ENCODE measurements at places on chromosomes 6 and 20. TPM values are rescaled to one million over a fixed set of nuclear protein-coding genes. Genes with fewer than 3 reads are reported as not detected.
A peak's percentile ranks its signal among the peaks of the same experiment; 100 is the strongest.

DNA sequence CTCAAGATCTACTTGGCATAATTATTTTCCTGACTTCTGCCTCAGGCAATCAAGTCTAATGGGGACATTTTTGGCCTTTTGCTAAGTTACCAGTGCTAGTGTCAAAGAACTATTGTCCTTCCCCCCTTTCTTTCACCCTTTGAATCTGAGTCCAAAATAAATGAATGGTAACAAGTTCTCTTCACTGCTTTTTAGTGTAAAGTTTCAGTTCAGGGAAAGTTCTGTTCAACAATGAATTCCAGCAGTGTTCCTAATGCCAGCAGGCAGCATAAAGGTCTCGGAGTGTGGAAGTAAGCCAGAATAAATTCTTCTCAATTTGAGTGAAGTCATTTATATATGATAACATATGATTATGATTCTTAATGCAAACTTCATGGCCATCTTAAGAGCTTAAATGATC, 20.8 kb upstream of the TSPYL1 start:
- DNase-seq: no peak

GRCh38 chr20:15759594-15759993, 813.7 kb downstream of the KIF16B start:
- DNase-seq: no peak

DNA sequence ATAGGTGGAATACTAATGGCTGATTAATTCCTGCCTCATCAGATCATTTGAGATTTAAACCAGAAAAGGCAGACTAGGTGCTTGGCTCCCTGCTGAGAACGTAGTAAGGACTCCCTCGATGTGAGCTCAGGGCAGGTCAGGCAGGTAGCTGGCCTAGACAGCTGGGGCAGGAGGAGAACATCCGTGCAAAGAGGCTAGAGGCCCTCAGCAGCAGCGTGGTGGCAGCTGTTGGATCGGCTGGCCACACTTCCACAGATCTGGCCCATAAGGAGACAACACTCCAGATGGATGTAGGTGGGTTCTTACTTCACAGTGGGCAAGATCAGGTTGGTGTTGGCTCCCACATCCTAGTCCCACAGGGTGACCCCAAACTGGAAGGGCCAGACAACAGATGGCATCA, 38.5 kb downstream of the EYA2 start:
- DNase-seq: no peak

DNA sequence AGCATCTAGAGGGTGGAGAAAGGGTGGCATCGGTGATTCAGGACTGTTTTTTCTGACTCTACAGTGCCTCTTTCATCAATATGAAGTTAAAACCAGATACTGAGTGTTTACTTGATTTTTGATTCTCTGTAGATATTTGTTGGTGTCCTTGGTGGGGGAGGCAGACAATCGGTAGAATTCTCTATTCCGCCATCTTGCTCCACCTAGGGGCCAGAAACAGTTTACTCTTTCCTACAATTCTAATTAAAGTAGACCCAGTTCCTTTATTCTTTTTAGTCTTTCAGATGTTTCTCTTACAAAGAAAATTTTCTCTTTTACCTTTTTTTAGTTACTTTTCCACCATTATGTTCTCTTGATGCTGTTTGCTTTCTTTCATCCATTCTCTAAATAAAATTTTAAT, 162.1 kb upstream of the RAB32 start:
- DNase-seq: no peak

Gene THEMIS
- total RNA-seq: 5.6 TPM

DNA sequence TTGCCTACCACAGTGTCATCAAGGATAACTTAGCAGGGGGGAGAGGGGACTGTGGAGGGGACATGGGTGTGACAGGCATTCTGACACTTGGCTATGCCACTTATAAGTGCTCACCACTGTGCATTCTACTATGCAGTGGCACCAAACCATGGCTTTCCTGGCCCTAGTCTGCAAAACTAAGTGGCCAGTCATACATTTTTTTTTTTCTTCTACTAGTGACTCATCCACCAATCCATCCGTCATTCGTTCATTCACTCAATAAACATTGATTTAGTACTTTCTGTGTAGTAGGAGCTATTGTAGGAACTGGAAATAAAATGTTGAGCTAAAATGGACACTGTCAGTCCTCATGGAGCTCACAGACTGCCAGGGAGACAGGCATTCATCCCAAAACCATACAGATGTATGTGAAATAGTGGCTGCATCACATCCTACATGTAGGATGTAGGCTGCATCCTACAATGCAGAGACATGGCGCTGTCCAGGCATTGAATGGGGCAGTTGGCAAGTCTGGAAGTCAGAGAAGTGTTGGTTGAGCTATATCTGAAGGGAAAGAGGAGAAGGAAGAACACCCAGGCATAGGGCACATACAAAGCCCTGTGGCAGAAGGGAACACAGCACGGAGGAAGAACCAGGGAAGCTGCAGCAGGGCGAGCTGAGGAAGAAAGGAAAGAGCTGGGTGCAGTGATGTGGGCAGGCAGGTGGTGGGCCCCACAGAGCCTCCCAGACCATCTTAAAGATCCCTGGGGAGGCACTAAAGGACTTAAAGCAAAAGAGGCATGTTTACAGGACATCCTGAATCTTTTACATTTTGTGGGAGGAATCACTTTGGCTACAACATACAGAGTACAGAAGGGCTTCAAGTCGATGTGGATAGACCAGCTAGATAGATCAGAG, 224.4 kb downstream of the UST start:
- no peak for DNase-seq

DNA sequence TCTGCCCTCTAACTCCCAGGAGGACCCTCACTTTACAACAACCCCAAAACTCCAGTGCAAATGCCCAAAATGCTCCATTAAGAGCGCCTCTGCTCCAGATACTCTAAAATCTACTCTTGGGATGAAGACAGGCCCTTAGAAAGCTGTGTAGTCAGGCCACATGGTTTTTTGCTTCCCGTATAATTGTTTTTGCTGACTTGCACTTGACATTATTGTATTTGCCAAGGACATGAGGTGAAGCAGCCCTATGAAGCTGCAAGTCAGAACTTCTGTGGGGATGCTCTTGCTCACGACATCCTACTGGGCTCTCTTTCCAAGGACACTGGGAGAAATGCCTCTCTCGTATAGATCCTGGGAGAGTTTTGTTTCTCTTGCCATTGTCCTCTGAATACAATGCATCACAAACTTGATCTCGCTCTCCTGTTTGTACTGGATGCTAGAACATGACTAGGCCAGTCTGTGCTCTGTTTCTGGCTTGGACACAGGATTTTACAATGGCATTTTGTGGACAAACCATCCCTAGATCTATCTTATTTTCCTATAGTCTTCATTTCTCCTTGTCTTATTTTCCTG, 177.2 kb upstream of the DTNBP1 start:
- no peak for DNase-seq

Gene DEFB125
- not detected for total RNA-seq

DNA sequence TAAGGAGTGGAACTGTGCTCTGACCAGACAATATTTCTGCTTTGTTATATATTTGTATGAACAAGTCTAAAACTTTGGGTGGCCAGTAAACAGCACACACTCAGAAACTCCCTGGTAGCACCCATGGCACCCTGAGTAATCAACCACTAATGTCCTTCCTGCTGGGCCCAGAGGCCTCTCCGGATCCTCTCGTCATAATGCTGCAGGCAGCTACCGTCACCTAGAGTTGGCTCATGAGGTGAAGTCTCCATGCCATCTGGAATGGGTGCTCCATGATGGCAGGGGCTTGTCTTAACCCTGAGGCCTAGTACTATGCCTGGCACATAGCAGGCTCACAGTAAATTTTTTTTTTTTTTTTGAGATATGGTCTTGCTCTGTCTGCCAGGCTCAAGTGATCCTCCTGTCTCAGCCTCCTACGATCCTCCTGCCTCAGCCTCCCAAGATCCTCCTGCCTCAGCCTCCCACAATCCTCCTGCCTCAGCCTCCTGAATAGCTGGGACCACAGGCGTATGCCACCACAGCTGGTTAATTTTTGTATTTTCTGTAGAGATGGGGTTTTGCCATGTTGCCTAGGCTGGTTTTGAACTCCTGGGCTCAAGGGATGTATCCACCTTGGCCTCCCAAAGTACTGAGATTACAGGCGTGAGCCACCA, 3.0 kb upstream of the SDCBP2 start:
- DNase-seq: peak; percentile 40

DNA sequence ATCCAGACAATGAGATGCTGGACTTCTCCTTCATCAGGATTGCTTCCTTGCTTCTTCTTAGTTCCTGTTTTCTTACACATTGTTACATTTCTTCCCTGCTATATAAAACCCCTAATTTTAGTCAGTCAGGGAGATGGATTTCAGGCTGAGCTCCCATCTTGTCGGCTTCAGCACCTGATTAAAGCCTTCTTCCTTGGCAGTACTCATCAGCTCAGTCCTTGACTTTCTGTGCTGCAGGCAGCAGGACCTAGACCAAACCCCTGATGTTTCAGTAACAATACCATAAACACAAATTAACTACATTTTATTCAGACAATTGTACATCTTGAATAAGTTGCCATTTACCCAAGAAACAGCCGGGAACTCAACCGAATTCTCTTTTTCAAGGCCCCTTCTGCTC, 156.4 kb upstream of the RREB1 start:
- no peak for DNase-seq

GRCh38 chr6:106513808-106514582, 115.3 kb downstream of the RTN4IP1 start:
- DNase-seq: no peak

- DNase-seq: peak; percentile 46
Observed at GRCh38 chr6:159691133-159691962, 1.7 kb downstream of the SOD2 start.

Gene CDH22
- 0.23 TPM for total RNA-seq

DNA sequence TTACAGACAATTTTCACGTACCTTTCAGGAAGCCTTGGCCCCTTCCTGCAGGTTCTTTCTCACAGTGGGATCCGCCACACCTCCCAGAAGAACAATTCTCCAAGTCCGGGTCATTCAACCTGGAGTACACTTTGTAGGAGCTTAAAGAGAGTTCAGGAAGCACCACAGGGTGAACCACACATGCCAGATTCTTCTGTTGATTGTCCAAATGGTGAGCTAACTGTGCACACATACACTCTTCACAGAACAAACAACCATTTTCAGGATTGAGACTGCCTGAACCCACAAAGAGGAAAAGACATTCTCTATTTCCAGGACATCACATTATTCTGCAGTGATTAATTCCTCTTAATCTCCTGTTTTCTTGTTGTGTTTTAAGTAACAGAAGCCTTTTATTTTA, 51.0 kb downstream of the SCGN start:
- no peak for DNase-seq

- no peak for DNase-seq
Observed at GRCh38 chr6:69465866-69466265, 330.9 kb downstream of the LMBRD1 start.

Gene TNNC2
- total RNA-seq: 0.57 TPM

DNA sequence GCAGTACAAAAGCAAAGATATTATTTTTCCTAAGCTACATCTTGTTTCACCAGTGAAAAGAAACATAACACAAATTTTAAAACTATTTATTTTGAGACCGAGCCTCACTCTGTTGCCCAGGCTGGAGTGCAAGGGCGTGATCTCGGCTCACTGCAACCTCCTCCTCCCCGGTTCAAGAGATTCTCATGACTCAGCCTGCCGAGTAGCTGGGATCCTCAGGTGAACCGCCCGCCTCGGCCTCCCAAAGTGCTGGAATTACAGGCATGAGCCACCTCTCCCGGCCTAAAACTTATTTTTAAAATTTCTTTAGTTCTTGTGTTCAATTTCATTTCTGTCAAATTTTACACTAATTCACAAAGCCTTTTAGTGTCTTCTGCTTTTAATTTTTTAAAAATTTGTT, 5.9 kb downstream of the SRSF12 start:
- no peak for DNase-seq

Gene HSPA12B
- 9.7 TPM for total RNA-seq

DNA sequence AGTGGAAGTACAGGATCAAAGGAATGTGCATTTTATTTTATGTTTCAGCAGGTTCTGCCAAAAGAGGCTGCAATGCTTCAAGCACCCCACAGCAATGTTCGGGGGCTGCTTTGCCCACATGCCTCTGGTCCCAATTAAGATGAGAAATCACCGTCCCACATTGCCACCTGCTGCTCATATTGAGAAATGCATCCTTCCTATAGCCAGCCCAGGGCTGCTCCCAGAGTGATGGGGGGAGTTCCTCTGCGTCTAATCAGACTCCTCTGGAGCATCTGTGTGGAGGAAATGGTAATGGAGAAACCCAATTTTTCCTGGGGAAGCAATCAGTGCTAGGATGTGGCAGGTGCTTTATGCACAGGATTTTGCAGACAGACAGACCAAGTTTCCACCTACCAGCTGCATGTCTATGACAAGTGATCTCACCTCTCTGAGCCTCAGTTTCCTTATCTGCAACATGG, 33.7 kb downstream of the PTGIS start:
- DNase-seq: no peak

- no peak for DNase-seq
Observed at GRCh38 chr20:32623667-32624157, 38.6 kb upstream of the NOL4L start.

DNA sequence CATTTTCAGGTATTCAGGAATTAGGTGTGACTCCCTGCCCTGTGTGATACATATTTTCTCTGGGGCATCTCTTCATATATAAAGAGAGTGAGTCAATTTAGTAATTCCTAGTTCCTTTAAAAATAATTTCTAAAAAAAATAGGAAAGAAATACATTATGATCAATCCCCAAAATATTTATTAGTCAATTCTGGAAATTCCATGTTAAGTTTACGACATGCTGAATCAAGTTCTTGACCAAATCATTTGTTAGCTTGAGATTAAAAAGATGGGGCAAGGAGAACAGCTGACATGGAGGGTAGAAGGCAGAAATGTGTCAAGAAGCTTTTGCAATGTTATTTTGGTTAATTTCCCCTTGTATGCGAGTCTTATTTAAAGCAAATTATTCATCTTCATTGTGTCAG, 22.7 kb upstream of the PRDM1 start:
- no peak for DNase-seq

- no peak for DNase-seq
Observed at GRCh38 chr6:29919506-29920445, 22.6 kb upstream of the HLA-A start.

Gene ATG5
- total RNA-seq: 45.0 TPM

Gene BPIFB4
- total RNA-seq: not detected

DNA sequence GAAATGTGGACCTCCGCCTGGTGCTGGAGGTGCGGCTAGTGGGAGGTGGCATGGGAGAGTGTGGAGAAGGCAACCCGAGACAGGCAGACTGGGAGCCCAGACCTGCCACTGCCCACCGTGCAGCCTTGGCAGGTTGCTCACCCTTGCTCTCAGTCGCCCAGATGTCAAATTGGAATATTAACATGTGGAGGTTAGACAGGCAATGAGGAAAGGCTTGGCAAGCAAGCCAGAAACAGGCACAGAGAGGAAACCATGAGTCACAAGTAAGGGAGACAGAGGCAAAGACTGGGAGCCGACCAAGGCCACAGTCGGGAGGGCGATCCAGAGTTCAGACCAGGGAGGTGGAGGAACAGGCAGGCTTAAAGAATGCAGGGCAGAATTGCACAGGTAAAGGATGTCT, 178.2 kb downstream of the FOXC1 start:
- no peak for DNase-seq
